ENCODE measurements at places on chromosomes 5 and 9. TPM values are rescaled to one million over a fixed set of nuclear protein-coding genes. Genes with fewer than 3 reads are reported as not detected.

DYNC2I2 gene
- total RNA-seq: 117 TPM

GZMA gene
- total RNA-seq: not detected

GRCh38 chr9:69834056-69834455, 13.4 kb downstream of the CFAP95 start:
- no peak for DNase-seq

- no peak for DNase-seq
These were observed 8.2 kb downstream of the CEP120 start for GRCh38 chr5:123414974-123415373.

SLC45A2 gene
- total RNA-seq: not detected

GRCh38 chr9:106324591-106325280, 538.2 kb upstream of the ZNF462 start:
- DNase-seq: no peak

GRCh38 chr5:143059355-143059754, 289.2 kb downstream of the ARHGAP26 start:
- DNase-seq: no peak

DNA sequence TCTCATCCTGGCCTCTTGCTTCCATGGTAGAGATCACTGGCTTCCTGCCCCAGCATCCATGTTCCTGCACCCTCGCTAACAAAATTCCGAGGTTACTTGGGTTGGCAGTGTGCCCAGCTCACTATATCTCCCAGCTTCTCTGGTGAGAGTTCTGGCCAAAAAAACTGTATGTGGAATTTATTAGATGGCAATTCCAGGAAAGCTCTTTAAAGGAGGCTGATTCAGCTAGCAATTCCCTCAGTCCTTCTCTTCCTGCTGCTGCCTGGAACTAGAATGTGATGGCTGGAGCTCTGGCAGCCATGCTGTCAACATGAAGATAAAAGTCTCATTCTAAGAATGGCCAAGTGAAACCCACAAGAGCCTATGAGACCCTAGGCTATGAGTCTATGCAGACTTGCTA, 88.8 kb downstream of the SECISBP2 start:
- DNase-seq: no peak

- DNase-seq: no peak
These were observed 546.1 kb downstream of the ZNF608 start for GRCh38 chr5:124200381-124200780.

ZNF454 gene
- not detected for total RNA-seq

DNA sequence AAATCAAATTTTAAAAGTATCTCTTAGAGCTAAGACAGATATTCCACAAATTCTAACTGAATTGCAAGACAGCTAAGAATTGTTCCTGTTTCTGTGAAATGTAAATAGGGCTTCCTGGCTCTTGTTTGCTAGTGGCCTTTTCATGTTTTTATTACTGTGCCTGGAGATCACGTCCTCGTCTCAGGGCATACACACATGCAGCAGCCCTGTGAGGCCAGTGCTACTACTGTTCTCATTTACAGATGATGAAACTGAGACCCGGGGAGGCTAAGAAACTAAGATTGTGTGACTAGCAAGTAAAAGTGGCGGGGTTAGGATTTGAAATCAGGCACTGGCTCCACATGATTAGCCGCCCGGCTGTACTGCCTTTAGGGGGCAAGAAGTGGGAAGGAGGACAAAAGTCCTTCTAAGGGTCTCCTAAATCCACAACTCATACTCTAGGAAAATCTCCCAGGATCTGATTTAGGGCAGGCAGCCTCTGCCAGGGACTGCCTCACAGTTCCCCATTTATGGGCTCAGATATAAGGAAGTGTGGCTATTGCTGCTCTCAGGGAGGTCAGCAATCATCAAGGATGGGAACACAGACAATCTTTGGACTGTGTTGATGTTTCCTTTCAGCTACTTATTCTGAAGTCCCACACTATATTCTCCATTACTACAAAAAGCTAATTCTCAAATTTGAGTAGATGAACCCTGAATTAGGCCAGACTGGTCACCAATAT, 7.9 kb downstream of the PRUNE2 start:
- DNase-seq: no peak

DNA sequence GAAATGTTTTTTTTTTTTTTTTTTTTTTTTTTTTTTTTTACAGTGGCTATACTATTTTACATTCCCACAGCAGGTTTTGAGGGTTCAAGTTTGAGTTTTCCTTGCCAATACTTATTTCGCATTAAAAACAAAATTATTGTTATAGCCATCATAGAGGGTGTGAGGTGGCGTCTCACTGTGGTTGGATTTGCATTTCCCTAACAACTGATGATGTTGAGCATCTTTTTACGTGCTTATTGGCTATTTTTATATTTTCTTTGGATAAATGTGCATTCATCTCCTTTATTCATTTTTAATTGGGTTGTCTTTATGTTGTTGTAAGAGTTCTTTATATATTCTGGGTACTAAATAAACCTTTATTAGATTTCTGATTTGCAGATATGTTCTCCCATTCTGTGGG, 18.9 kb upstream of the UBLCP1 start:
- no peak for DNase-seq

DNA sequence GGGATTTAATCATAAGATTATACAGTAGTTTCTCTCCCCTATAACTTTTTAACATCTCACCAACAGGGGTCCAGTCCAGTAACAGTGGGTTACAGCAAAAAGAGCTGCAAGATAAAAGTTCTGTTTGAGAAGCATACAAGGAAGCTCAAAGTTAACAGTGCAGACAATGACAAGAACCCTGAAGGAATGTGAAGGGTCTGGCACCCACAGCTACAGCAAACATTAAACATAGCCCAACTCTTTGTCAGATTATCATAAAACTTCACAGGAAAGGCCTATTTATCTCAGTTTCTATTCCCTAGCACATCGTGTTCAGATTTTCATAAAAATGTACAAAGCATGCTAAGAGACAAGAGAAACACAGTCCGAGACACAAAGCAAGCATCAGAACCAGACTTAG, 309.4 kb downstream of the DIRAS2 start:
- no peak for DNase-seq

All from MG63 (cell line).